ENCODE measurements at places on chromosomes 11 and 22. TPM values are rescaled to one million over a fixed set of nuclear protein-coding genes. Genes with fewer than 3 reads are reported as not detected.

DNA sequence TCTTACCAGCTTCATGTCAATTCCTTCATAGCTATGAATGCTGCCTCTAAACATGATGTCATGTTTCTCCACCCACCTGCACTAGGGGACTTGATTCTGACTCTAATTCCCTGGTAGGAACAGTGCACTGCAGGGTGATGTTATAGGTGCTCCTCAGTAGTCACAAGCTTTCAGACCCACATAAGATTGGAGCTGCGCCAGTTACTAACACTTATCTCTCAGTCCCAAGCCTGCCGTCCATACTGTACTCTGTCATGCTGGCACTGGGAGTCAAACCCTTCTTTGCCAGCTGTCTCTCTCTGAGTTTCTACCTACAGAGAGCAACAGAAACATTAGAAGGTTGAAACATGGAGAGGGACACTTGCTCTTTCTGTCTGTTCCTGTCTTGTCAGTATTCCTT is 5.5 kb downstream of the OR56A1 start:
- DNase-seq, result no peak

Gene ZW10
- total RNA-seq, result 12.3 TPM

GRCh38 chr11:101262995-101263394 is 133.4 kb upstream of the PGR start:
- no peak for DNase-seq

DNA sequence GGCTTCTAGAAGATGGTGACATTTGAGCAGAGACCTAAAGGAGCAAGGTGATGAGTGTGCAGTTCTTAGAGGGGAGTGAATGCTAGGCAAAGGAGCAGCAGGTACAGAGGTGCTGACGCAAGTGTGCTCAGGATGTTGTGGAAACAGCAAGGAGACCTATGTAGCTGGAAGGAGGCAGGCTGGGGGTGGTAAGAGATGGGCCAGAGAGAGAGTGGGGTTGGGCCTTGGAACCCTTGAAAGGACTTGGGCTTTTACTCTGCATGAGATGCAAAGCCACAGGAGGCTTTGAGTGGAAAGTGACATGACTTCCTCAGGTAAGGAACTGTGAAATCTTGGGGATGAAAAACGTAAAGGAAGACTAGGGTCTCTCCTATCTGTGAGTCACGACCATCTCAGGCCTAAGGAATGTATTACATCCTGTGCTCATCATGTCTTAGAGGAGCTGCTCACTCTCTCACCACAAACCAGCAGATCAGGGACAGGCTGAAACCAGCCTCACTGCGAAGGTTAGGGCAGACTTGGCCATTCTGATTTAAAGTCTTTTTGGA is 65.4 kb downstream of the MICAL2 start:
- no peak for DNase-seq

- peak; percentile 72 for DNase-seq
These were observed 702 bp downstream of the BIRC2 start for GRCh38 chr11:102347462-102348370.

Gene KLHL35
- 23.5 TPM for total RNA-seq

Gene RFPL3
- total RNA-seq, result not detected

DNA sequence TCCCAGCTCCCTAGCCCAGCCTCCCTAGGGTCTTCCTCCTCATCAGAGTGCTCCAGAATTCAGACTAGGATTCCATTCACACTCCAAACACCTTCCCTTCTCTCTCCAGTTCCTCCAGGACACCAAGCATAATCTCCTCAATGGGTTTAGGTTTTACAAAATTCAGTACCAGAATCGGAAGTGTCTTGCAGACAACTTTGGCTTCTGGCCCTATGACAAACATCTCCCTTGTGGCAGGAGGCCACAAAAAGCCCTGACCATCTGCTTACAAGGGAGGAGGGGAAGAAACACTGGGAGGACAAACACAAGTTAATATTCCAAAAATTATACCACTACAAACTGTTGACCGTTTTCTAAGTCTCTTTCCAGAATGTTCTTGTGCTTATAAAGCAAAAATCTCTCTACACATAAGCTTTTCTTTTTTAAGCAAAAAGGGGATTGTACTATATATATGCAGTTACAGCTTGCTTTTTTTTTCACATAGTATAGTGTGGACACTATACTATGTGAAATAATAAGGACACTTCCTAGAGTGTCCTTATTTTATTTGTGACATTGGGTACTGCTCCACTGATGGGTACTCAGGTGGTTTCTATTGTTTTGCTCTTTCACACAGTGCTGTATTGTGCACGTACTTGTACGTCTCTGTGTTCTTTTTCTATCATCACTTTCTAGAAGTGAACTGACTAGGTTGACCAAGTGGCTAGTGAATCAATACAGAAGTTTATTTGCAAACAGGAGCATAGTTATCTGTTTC is 78.7 kb downstream of the BDNF start:
- DNase-seq, result no peak

Gene SLC17A6
- total RNA-seq, result not detected

Gene MOGAT2
- not detected for total RNA-seq

- peak; percentile 65 for DNase-seq
These were observed 9.6 kb downstream of the ADM start for GRCh38 chr11:10314199-10315072.

DNA sequence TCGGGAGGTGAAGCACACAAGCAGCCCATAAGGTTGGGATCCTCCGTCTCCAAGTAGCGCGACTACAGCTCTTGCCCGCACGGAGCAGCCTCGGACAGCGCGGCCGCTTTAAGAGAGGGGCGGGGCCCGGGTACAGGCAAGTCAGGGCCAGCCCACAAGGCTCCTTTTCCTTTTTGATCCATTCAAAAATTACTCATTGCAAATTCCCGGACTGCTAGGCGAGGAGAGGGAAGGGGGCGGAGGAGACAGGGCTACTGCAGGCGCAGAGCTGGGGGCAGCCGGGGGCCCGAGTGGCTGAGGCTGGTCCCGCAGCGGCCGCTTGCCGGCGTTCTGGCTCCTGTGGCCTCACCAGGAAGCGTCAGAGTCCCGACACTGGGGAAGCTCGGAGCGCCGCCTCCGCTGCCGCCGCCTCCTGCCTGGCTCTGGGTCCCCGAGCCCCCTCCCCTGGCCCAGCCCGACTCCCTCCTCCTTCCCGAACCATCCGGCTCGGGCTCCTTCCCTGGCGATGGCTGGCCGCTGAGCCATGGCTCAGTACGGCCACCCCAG is at the start of gene UBASH3B:
Gene UBASH3B, plus strand, starts transcription at position 196 of the 546 bp plus-strand sequence. Its CDS starts 328 bp downstream, at position 524.
- DNase-seq, result peak; percentile 88

Gene OR8G5
- total RNA-seq, result not detected

Gene MCHR1
- not detected for total RNA-seq

DNA sequence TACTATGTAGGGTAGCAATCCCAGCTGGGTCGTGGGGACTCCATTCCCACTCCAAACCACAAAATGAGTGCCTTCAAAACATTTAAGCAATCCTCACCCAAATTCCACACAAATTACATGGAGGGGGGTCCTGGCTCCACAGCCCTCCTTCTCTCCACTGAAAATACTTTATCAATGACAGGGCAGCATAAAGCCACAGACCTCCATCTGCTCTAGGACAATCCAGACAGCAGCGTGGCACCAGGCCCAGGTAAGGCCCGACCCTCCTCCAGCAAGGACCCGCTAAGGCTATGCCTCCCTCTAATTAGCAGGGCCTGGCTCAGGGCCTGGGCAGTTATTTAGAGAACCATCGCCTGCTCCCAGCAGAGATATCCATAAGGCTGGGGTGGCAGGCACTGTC is at the start of gene PANX3:
Gene PANX3, plus strand, starts transcription at position 365 of the 400 bp plus-strand sequence. CDS start 129 bp downstream, outside the sequence.
- no peak for DNase-seq

GRCh38 chr22:44776605-44777363 is 24.4 kb downstream of the ARHGAP8 start:
- no peak for DNase-seq

Gene IFITM1
- 6.8 TPM for total RNA-seq

Gene CD6
- total RNA-seq, result 0.53 TPM

Gene GRM5
- not detected for total RNA-seq

Gene RIN1
- 18.8 TPM for total RNA-seq
